Activated naive CD8-positive, alpha-beta T cell treated with anti-CD3 and anti-CD28 coated beads, Interleukin-2, amount 10 ng/mL, durations not matched to agents 7 days and 5 days (primary cell): ENCODE measurements at places on chromosomes 16 and 17. TPM values are rescaled to one million over a fixed set of nuclear protein-coding genes. Genes with fewer than 3 reads are reported as not detected.

DNA sequence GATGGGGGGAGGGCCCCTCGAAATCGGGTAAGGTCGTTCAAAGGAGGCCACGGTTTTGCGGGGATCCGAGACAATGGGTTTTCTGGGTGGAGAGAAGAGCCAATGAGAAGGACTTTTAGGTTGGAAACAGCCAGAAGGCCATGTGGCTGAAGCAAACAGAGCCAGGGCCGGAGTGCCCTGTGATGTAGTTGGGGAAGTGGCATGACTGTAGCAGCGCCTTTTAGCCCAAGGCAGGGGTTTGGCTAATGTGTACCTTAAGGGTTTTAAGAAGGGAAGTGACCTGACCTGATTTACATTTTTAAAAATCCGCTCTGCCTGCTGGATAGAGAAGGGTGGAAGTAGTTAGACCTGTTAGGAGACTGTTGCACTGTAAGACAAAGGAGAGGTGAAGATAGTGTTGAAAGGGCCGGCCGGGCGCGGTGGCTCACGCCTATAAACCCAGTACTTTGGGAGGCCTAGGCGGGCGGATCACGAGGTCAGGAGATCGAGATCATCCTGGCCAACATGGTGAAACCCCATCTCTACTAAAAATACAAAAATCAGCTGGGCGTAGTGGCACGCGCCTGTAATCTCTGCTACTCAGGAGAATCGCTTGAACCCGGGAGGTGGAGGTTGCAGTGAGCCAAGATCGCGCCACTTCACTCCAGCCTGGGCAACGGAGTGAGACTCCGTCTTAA is 1.0 kb downstream of the LYRM1 start:
- peaks cover 48% of the 10 kb centered on the region for H3K36me3 ChIP-seq
- peak overlapping the region; percentile 99 for H3K27ac ChIP-seq
- peak overlapping the region; percentile 95 for H3K4me3 ChIP-seq
- H3K4me1 ChIP-seq, result peaks cover 72% of the 10 kb centered on the region

GRCh38 chr17:5581655-5582054 is 2.7 kb downstream of the NLRP1 start:
- H3K36me3 ChIP-seq, result peaks cover 52% of the 10 kb centered on the region
- H3K4me1 ChIP-seq, result peaks cover 32% of the 10 kb centered on the region
- no peaks in the 10 kb centered on the region for H3K27me3 ChIP-seq
- no peak for DNase-seq

The IL34 gene
- not detected for total RNA-seq

The ZNF423 gene
- 0.06 TPM for total RNA-seq

The EPN2 gene
- 7.5 TPM for total RNA-seq

The CLEC18A gene
- total RNA-seq, result 0.91 TPM

GRCh38 chr16:11494433-11494832 is 92.3 kb downstream of the LITAF start:
- H3K4me3 ChIP-seq, result no peak overlapping the region
- H3K36me3 ChIP-seq, result no peaks in the 10 kb centered on the region
- H3K27me3 ChIP-seq, result no peaks in the 10 kb centered on the region
- peaks cover 21% of the 10 kb centered on the region for H3K4me1 ChIP-seq
- DNase-seq, result no peak
- no peak overlapping the region for H3K27ac ChIP-seq

DNA sequence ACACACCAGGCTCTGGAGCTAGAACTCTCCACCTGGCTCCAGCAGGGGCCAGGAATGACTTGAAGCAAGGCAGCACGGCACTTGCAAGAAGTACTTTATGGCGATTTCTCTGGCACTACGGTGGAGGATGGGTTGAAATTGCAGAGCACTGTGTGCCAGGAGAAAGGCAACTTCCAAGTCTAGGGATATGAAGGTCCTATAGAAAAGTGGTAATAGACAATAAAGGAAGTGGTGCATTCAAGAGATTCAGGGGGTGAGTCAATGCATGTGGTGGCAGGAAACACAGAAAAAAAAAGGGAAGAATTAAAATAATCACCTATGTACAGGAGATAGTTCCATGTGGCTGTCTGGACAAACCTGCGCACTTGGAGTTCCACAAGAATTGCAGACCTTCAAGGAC is 240.3 kb upstream of the DYNLRB2 start:
- no peaks in the 10 kb centered on the region for H3K4me1 ChIP-seq
- DNase-seq, result no peak
- H3K27me3 ChIP-seq, result peaks cover 5% of the 10 kb centered on the region
- no peaks in the 10 kb centered on the region for H3K36me3 ChIP-seq
- no peak overlapping the region for H3K27ac ChIP-seq

GRCh38 chr16:88448461-88449266 is 4.4 kb upstream of the ZFPM1 start:
- H3K4me3 ChIP-seq, result no peak overlapping the region
- no peak for DNase-seq
- peaks cover 6% of the 10 kb centered on the region for H3K4me1 ChIP-seq

DNA sequence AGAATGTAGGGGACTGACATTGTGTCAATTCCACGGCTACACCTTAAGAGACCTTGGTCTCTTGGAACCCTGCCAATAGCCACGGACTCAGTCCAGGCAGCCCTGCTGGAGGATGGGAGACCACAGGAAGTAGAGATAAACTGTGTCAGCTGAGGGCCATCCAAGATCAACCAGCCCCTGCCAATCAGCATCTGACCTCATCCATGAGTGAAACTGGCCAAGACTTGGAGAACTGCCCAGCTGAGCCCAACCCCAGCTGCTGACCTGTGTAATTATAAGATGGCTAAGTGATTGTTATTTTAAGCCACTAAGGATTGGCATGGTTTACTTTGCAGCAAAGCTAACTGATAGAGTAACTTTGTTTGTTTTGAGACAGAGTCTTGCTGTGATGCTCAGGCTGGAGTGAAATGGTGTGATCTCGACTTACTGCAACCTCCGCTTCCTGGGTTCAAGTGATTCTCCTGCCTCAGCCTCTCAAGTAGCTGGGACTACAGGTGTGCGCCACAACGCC is 13.3 kb upstream of the YWHAE start:
- H3K4me1 ChIP-seq, result peaks cover 1% of the 10 kb centered on the region
- H3K27ac ChIP-seq, result no peak overlapping the region
- H3K27me3 ChIP-seq, result peaks cover 2% of the 10 kb centered on the region
- H3K4me3 ChIP-seq, result no peak overlapping the region
- H3K36me3 ChIP-seq, result no peaks in the 10 kb centered on the region

DNA sequence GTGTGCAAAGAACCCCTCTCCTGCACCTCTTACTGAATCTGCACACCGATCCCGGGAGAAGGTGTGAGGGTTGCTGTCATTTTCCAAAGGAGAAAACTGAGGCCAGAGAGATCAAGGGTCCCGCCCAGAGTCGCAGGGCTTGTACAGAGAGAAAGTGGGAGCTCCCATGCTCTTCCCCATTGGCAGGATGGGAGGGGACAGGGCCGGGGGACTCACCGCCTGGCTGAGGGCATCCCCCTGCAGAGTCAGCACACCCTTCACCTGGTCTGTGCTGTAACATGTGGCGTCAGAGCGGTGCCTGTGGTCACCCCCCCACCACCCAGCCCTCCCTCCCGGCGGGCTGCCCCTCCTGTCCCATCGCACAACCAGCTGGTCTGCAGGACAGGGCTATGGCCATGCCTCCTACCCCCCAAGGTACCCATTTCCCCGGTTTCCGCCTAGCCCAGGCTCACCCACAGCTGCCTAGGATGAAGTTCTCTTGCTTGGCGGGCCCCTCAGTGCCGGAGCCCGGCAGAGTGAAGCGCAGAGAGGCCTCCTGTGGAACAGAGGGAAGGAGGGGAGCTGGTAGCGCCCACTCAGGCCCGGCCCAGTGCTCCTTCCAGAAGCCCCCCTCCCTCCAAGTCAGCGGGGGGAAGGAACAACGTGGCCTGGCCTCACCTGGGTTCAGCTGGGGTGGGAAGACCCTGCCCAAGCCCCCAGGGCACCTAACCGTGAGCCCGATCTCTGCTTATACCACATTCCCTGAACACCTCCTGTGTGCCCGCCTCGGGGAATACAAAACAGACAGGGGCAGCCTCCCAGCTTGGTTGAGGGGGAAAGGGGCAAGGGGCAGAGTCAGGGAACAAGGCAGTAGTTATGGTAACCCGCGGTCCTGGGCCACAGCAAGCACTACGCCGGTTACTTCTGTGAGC is 1.1 kb downstream of the ROGDI start:
- H3K27me3 ChIP-seq, result no peaks in the 10 kb centered on the region
- H3K27ac ChIP-seq, result peak overlapping the region; percentile 76
- no peak for DNase-seq
- H3K4me1 ChIP-seq, result peaks cover 12% of the 10 kb centered on the region
- H3K36me3 ChIP-seq, result peaks cover 9% of the 10 kb centered on the region

- no peak overlapping the region for H3K27ac ChIP-seq
- no peak for DNase-seq
- no peaks in the 10 kb centered on the region for H3K27me3 ChIP-seq
- H3K4me1 ChIP-seq, result peaks cover 30% of the 10 kb centered on the region
- H3K4me3 ChIP-seq, result peak overlapping the region; percentile 3
These were observed 3.9 kb downstream of the NLRC3 start for GRCh38 chr16:3573146-3573815.

GRCh38 chr17:33572615-33573014 is 279.5 kb upstream of the ASIC2 start:
- no peaks in the 10 kb centered on the region for H3K36me3 ChIP-seq
- DNase-seq, result no peak
- peaks cover 8% of the 10 kb centered on the region for H3K27me3 ChIP-seq
- H3K4me3 ChIP-seq, result no peak overlapping the region
- no peaks in the 10 kb centered on the region for H3K4me1 ChIP-seq
- H3K27ac ChIP-seq, result no peak overlapping the region

DNA sequence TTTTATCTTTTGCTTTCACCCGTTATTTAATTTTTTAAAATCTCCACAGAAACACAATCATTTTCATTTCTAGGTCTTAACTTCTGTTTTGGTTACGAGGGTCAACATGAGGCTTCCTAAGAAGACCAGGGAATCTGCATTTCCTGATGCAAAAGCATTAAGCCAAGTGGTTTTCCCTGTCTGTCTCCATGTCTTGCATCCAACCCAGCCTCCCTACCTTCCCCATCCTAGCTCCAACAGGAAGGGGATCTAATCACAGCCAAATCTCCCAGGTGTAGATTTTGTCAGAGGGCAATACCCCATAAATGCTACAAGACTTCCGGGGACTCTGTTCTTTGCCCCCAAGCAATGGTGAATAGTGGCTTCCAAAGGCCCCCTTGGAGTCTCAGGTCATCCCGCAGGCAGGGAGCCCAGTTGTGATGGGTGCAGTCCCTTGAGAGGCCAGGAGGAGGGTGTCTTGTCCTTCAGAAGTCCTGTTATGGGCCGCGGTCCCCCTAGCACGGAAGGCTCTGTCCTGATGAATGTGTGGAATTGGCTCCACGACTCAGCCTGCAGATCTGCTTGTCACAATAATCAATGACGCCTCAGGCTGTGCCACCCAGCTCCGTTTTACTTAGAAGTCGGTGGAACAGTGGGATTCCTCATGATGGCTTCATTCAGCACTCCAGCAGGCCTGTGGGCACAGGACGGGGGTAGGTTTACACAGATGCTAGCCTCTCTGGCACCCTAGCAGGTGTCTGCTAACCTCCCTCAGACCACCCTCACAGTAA is 141.1 kb downstream of the RGS9 start:
- no peak overlapping the region for H3K4me3 ChIP-seq
- no peaks in the 10 kb centered on the region for H3K36me3 ChIP-seq
- no peak overlapping the region for H3K27ac ChIP-seq
- DNase-seq, result peak; percentile 44
- H3K27me3 ChIP-seq, result peaks cover 22% of the 10 kb centered on the region

GRCh38 chr16:46789499-46790414 is 41.2 kb downstream of the C16orf87 start:
- H3K27me3 ChIP-seq, result no peaks in the 10 kb centered on the region
- peaks cover 14% of the 10 kb centered on the region for H3K4me1 ChIP-seq
- H3K27ac ChIP-seq, result peak overlapping the region; percentile 42

The C16orf46 gene
- total RNA-seq, result 0.65 TPM

GRCh38 chr16:48353565-48354163 is 31.5 kb downstream of the SIAH1 start:
- DNase-seq, result peak; percentile 47
- H3K27ac ChIP-seq, result peak overlapping the region; percentile 78
- peaks cover 24% of the 10 kb centered on the region for H3K36me3 ChIP-seq
- H3K4me1 ChIP-seq, result peaks cover 7% of the 10 kb centered on the region
- no peak overlapping the region for H3K4me3 ChIP-seq

GRCh38 chr17:41322094-41322902 is 6.8 kb upstream of the KRTAP17-1 start:
- H3K4me3 ChIP-seq, result no peak overlapping the region
- H3K27me3 ChIP-seq, result peaks cover 2% of the 10 kb centered on the region
- H3K4me1 ChIP-seq, result peaks cover 1% of the 10 kb centered on the region
- no peak for DNase-seq

GRCh38 chr16:2151188-2152091 is 3.0 kb downstream of the RAB26 start:
- peaks cover 6% of the 10 kb centered on the region for H3K27me3 ChIP-seq
- no peak for DNase-seq
- H3K4me3 ChIP-seq, result no peak overlapping the region
- peaks cover 17% of the 10 kb centered on the region for H3K4me1 ChIP-seq
- peak overlapping the region; percentile 38 for H3K27ac ChIP-seq

GRCh38 chr17:74679374-74679773 is 33.3 kb downstream of the CD300LF start:
- peaks cover 24% of the 10 kb centered on the region for H3K27me3 ChIP-seq
- no peak overlapping the region for H3K4me3 ChIP-seq
- no peak for DNase-seq
- no peaks in the 10 kb centered on the region for H3K36me3 ChIP-seq
- no peak overlapping the region for H3K27ac ChIP-seq

- no peaks in the 10 kb centered on the region for H3K36me3 ChIP-seq
- H3K4me1 ChIP-seq, result peaks cover 6% of the 10 kb centered on the region
- H3K27me3 ChIP-seq, result no peaks in the 10 kb centered on the region
- DNase-seq, result no peak
These were observed 262.2 kb downstream of the MRTFB start for GRCh38 chr16:14333361-14333760.

The NPTX1 gene
- 2.5 TPM for total RNA-seq

The UMOD gene
- total RNA-seq, result not detected

GRCh38 chr17:693791-694638 is 20.6 kb downstream of the VPS53 start:
- no peak overlapping the region for H3K27ac ChIP-seq
- no peak for DNase-seq
- no peak overlapping the region for H3K4me3 ChIP-seq
- no peaks in the 10 kb centered on the region for H3K27me3 ChIP-seq
- peaks cover 2% of the 10 kb centered on the region for H3K4me1 ChIP-seq
- H3K36me3 ChIP-seq, result peaks cover 8% of the 10 kb centered on the region

The MT1G gene
- 4.0 TPM for total RNA-seq

The SEZ6L2 gene
- total RNA-seq, result not detected

The VTN gene
- 0.28 TPM for total RNA-seq

The NFATC2IP gene
- total RNA-seq, result 115 TPM

DNA sequence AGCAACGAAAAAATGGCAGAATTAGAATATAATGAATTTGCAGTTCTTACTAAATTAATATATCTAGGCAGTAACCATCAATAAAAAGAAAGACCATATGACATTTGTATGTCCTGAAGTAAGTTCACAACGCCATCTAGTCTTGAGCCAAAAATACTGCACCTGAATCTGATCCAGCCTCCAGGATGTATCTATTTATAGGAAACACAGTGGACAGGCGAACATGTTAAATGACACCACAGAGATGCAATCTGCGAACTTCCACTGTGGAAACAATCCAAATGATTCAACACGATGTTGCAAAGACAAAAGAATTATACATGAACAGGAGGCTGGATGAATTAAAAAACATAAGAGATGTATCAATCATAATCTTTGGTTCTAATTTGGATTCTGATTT is 197.6 kb downstream of the CDH13 start:
- H3K27me3 ChIP-seq, result no peaks in the 10 kb centered on the region
- H3K4me3 ChIP-seq, result no peak overlapping the region
- no peaks in the 10 kb centered on the region for H3K4me1 ChIP-seq
- no peaks in the 10 kb centered on the region for H3K36me3 ChIP-seq
- no peak overlapping the region for H3K27ac ChIP-seq

The ZG16 gene
- not detected for total RNA-seq
